ENCODE measurements at places on chromosomes 11 and 22. TPM values are rescaled to one million over a fixed set of nuclear protein-coding genes. Genes with fewer than 3 reads are reported as not detected.

- DNase-seq: peak; percentile 40
These were observed 18.5 kb upstream of the CBX7 start for GRCh38 chr22:39170825-39171622.

GRCh38 chr22:47898946-47899345 is 1136.5 kb downstream of the TBC1D22A start:
- DNase-seq: no peak

DNA sequence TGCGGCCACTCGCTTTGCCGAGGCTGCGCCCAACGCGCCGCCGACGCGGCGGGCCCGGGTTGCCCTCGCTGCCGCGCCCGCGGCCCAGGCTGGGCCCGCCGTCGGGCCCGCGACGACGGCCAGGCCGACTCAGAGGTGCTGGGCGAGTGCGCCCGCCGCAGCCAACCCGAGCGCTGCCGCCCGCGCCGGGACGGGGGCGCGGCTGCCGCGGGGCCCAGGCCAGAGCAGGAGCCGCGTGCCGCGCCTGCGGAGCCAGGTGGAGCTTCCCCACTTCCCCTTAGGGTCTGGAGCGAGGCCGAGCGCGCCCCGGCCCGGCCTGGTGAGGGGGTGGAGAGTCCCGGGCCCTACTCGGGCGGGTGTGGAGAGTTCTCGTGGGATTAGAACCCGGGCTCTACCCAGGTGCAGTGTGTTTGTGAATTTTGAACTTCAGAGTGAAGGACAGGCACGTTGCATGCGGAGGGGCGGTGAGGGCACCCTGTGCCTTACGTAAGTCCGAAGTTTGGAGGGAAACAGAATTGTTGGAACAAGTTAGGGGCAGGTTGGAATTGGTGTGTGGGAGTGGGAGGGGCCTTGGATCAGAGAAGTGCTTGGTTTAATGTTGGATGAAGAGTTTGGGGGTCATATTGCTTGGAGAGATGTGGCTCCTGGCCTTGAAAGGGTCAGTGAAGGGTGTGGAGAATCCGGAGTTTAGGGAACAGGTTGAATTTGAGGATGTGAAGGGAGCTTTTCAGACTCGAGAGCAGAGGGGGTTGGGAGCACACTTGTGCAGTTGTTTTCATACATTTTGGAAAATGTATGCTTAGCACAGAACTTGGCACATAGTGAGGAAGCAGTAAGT is 697 bp downstream of the RNF169 start:
- DNase-seq: peak; percentile 11

DNA sequence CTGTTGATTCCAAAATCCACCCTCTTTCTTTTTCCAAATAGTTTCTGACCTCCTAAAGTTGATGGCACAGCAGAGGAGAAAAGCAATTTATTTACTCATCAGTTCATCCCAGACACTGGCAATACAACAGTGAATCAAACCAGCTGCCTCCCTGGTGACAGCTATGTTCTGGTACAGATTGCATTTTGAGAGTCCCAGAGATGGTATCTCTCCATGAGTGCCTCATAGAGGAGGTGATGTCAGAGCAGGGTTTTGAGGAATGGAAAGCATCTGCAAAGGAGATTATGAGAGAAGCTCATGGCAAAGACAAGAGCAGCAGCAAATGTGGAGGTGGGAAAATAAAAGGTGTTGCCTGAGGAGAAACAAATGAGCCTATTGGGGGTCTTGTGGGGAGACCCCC is 377.2 kb downstream of the MN1 start:
- DNase-seq: no peak

DNA sequence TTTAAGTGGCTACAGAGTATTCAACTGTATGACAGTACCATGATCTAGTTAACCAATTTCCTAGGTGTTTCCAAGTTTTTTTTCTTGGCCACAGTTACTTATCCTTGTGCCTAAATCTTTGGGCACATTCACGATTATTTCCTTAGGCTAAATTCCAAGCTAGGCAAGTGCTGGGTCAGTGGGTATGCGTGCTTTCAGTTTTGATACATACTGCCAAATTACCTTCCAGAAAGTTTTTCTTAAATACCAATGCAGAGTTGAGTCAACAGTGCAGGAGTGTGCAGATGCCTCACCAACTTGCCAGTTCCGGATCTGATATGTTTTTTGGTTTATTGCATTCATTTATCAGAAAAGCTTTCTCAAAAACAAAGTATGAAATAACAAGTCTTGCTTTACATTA is 67.9 kb upstream of the OR4B1 start:
- DNase-seq: peak; percentile 23

DNA sequence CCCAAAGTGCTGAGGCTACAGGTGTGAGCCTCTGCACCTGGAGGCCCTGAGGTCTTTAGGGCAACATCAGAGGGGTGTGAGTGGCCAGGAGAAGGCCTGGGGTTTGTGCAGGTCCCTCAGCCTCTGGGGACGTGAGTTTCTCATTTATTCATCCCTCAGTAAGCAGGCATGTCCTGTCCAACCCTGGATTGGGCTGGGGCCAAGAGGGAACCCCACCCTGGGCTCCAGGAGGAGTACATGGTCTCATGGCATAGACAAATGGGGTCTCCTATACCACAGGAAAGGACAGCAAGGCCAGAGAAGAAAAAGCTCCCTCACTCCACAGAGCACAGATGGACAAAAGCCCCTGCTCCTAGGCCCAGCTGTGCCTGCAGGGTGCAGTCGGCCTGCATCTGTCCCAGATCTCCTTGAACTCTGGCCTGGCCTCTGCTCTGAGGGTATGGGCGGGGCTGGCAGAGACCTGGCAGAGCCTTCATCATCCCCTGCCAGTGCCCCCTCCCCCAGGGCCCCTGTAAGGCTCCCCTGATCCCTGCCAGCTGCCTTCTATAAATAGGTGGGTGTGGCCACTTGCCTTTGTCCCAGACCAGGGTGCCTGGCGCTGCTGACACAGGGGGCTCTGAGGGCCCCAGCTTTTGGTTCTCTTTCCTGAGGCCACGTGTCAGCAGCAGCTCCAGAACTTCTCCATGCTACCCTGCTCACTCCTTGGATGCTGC is 34.6 kb downstream of the A4GALT start:
- no peak for DNase-seq

GRCh38 chr11:101807531-101807930 is 107.3 kb upstream of the CEP126 start:
- DNase-seq: no peak

- DNase-seq: no peak
These were observed 504 bp upstream of the ZNF215 start for GRCh38 chr11:6925636-6926207.

- DNase-seq: no peak
These were observed 14.5 kb downstream of the CSRP3 start for GRCh38 chr11:19187114-19187832.

- no peak for DNase-seq
These were observed 49.4 kb upstream of the ARHGAP42 start for GRCh38 chr11:100637706-100638105.

DNA sequence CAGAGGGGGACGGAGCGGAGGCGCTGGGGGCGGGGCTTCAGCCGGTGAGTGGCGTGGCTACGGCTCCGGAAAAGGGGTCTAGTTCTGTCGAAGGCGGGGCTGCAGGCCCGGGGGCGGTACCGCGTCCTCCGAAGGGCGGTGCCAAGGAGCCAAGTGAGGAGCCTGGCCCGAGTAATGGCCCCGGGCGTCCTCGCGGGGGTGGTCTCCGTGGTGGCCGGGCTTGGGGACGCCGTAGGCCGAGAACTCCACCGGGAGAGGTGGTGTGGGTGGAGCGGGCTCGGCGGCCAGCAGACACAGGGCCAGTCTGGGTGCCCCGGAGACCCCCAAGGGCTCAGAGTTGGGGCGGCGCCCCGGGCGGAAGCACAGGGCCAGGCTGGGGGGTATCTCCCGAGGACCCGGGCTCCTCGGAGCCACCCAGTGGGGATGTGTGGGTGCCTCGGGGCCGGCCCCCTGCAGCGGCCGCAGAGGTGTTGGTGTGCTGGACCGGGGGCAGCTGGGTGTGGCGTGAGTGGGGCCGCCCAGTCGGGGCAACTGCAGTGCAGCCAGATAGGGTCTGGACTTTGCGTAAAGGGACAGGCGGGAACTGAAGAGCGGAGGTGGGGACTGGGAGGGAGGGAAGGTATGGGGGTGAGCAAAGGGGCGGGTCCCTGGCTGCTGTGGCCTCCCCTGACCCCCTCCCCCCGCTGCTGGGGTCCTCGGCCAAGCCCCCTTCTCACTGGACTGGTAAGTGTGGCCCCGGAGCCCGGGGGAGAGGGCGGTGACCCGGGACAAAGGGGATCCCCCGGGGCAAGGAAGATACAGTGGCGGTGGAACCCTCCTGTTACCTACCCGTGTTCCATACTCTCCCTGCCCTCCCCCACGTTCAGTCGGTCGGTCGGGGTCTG is 838 bp downstream of the FKBP2 start:
- no peak for DNase-seq

GRCh38 chr11:7894251-7894650 is 36.8 kb downstream of the OR10A6 start:
- no peak for DNase-seq

DNA sequence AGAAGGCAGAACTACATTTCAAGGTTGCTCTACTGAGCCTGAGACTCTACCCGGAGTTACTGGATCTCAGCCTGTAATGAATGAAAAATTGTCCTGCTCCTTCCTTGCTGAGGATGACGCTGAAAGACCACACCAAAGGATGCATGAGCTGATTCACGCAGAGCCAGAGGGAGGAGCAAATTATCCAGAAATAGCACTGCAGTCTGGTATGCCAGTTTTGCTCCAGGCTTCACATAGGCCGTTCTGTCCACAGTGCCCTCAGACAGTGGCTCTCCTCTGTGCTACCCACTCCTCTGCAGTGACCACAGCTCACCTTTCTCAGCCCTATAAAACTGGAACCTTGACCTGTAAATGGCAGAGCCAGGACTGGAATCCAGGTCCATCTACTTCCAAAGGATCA is 79.3 kb upstream of the GALNT18 start:
- no peak for DNase-seq

- no peak for DNase-seq
These were observed 19.6 kb upstream of the DLAT start for GRCh38 chr11:112005422-112006094.

DNA sequence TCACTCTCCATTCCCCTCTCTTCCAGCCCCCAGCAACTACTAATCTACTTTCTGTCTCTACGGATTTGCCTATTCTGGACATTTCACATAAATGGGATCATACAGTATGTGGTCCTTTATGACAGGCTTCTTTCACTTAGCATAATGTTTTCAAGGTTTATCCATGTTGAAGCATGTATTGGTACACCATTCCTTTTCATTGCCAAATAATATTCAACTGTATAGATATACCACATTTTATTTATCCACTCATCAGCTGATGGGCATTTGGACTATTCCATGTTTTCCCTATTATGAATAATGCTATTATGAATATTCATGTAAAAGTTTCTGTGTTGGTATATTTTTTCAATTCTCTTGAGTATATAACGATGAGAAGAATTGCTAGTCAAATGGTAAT is 54.5 kb downstream of the MRTFA start:
- DNase-seq: no peak

DNA sequence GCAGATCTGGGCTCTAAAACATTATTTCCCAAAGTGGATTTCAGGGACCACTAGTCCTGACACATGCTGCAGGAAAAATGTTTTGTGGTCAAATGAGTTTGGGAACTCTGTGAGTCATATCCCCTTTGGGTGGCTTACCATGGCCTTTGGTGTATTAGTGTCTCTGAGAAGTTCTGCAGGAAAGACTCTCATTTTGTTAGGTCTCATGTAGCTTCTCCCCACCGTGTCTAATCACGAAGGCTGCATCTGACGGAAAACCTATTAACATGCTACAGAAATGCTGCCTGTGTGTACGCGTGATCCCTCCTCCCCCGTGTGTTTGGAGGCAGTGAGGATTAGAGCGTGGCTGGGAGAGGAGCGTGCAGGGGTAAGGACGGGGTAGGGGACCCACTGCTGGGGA is 191.7 kb downstream of the ST3GAL4 start:
- no peak for DNase-seq

DNA sequence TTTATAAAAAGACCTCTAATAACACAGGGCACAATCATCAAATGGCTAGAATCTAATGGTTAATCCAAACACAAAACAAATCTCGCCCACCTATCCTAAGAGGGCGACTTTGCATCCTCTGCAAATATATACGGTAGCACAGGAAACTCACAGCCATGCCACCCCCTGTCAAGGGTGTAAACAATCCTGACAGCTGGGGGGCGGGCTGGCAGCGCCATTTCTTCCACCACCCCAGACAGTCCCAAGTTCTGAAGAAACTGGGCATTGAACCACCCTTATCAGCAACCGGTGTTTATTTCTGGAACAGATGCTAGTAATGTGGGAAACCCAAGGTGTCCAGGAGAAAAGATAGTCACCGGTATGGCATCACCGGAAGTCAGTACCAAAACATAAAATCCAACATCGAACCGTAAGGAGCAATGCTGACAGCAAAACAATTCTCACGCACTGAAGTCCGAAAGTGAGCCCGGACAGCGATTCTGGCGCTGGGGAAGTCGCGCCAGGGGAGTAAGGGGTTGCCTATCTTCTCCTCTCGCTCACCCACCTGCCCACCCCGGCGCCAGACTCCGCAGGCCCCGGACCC is 825 bp downstream of the FBXO3 start:
- DNase-seq: no peak

GRCh38 chr22:32421484-32421883 is 9.4 kb upstream of the RTCB start:
- DNase-seq: no peak

GRCh38 chr22:23742505-23743264 is 8.2 kb downstream of the ZNF70 start:
- DNase-seq: no peak

Gene SOX10
- total RNA-seq: not detected

Gene PIWIL4
- 0.25 TPM for total RNA-seq

Gene CEP126
- 2.7 TPM for total RNA-seq

Gene SAMM50
- 26.2 TPM for total RNA-seq

Gene NXPE2
- total RNA-seq: not detected

Gene TRMT112
- 230 TPM for total RNA-seq

Gene C11orf87
- total RNA-seq: not detected

Gene HTR3A
- total RNA-seq: not detected

Gene SHANK2
- 5.3 TPM for total RNA-seq

Gene C1QTNF4
- total RNA-seq: not detected

Gene SMCO4
- 8.5 TPM for total RNA-seq

Measured in NCI-H460 (cell line).